ENCODE measurements at places on chromosomes 2 and 18.

- DNase-seq: no peak
Measured at GRCh38 chr18:23204589-23205235, 69.4 kb downstream of the CABLES1 start.

GRCh38 chr18:74930616-74931015 lies 278.3 kb downstream of the PTGR3 start:
- DNase-seq: no peak

DNA sequence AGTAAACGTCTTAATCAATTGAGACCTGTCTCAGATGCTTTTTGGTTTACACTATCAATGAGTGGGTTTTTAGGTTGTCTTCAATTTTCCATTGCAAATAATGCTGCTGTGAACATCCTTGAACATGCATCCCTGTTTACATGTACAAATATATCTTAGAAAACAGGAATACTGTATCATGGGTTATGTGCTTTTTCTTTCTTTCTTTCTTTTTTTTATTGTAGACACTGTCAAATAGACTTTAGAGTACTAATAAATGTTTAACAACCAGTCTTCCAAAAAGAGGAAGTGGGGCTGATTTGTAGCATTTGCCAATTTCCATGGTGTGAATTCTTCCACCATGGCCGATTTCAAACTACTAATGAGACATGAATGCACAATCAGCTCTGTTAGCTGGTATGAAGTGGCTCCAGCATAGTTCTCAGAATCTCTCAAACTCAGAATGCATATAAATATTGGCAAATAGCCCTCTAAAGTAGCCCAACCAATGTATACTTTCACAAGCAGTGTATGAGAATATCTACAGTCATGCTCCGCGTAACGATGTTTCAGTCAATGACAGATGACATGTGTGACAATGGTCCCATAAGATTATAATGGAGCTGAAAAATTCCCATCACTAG lies 50.3 kb upstream of the B3GNT2 start:
- DNase-seq: no peak

GRCh38 chr2:207341804-207342203 lies 176.1 kb upstream of the KLF7 start:
- no peak for DNase-seq

GRCh38 chr18:23618862-23619387 lies 32.6 kb upstream of the NPC1 start:
- DNase-seq: no peak

GRCh38 chr2:23651187-23652080 lies 266.5 kb downstream of the KLHL29 start:
- no peak for DNase-seq

DNA sequence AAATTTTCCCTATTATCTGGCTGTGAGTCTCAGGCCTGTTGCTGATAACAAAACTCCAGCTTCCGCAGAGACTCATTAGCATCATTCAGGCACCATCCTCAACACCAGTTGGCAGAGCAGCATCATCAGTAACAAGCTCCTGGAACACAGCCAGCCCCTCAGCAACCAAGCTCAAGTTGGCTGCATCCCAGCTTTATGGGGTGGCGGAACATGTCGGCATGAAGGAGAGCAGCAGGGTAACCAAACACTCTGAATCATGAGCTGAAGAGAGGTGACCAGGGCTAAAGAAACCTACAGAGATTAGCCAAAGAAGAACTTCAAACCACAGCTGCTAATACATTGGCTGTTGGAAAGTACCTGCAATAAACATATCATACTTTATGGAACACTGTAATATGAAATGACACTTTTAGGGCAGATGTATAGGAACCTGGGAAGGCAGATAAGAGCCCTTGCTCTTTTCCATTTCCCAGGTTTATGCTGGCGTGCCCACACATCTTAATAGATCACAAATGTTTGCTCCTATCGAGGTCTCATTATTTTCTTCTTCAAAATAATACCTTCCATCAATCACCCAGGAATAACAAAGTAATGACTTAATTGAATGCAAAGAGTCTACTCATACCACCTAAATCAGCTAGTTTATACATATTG lies 63.8 kb downstream of the PDE11A start:
- no peak for DNase-seq

DNA sequence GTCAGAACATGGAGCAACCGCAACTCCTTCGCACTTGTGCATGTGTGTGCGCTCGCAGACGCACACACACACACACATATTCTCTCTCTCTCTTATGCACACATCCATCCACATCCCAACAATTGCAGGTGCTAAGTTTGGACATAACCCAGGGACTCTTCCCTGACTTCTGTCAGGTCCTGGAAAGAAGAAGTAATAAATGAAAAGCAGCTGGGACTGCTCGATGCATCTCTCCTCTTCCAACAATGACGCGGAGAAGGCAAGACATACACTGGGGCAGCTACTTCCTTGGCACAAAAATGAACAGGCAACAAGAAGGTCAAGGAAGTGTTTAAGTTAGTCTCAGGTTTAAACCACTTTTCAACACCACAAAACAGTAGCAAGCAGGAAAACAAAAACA lies 23.6 kb downstream of the STARD7 start:
- no peak for DNase-seq

- DNase-seq: no peak
Measured at GRCh38 chr18:67010919-67011318, 407.0 kb upstream of the CDH19 start.

GRCh38 chr2:203279288-203279687 lies 40.5 kb downstream of the CYP20A1 start:
- DNase-seq: no peak

GRCh38 chr18:45340884-45341283 lies 274.4 kb upstream of the SLC14A2 start:
- DNase-seq: no peak

DNA sequence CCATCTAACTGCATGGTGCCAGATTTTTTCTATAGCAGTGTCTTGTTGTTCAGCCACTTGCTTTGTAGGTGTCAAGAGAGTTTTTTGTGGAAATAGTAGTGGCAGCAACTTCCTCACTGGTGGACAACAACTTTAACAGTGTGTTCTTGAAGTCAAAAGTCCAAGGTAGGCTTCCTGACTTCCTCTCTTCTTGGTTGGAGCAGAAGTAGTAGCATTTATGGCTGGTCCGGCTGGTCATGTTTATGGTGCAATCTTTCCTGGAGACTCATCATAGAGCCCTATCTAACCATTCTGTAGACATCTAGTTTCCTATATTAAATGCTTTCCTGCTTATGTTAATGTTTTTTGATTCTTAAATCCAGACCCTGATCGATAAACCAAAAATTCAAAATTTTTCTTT lies 11.7 kb downstream of the GPR75 start:
- DNase-seq: no peak

GRCh38 chr2:37366773-37367172 lies 22.3 kb downstream of the QPCT start:
- no peak for DNase-seq

GRCh38 chr2:137951586-137951985 lies 12.7 kb upstream of the HNMT start:
- no peak for DNase-seq

GRCh38 chr2:104568247-104568646 lies 285.7 kb upstream of the POU3F3 start:
- DNase-seq: no peak

GRCh38 chr2:71670430-71670795 lies 217.1 kb downstream of the DYSF start:
- DNase-seq: no peak

GRCh38 chr2:147172493-147173188 lies 672.2 kb upstream of the ACVR2A start:
- no peak for DNase-seq

- no peak for DNase-seq
Measured at GRCh38 chr2:191679818-191680600, 2.1 kb downstream of the NABP1 start.

DNA sequence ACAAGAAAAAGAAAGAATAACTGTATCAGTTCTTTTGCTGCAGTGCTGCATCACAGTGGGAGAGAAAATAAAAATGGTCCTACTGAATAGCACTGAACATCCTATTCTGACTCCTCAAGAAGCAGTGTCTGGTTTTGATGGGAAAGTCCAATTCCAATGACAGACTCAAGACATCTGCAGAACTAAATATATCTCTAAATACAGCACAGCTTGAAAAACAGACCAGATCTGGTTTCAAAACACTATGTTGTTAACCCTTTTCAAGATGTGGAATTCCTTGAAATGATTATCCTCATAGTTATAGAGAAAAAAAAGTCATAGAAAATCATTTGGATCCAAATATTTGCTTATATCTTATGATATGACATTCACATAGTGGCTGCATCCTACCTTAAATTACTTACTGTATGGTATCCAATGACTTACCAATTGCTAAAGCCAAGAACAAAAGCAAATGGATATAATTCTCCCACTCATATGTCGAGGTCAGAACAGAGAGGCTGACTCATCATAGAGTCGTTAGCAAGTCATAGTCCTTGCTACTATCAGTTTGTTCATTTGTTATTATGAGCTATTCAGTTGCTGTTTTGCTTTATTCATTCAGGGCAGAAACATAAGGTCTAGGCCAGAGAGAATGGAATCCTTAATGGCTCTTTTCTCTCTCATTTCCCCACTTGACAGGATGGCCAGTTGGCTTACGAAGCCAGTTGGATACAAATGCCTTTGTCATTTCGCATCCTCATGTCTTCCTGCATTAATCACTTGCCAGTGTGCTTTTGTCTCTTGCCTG lies 62.5 kb upstream of the ACVR2A start:
- no peak for DNase-seq

DNA sequence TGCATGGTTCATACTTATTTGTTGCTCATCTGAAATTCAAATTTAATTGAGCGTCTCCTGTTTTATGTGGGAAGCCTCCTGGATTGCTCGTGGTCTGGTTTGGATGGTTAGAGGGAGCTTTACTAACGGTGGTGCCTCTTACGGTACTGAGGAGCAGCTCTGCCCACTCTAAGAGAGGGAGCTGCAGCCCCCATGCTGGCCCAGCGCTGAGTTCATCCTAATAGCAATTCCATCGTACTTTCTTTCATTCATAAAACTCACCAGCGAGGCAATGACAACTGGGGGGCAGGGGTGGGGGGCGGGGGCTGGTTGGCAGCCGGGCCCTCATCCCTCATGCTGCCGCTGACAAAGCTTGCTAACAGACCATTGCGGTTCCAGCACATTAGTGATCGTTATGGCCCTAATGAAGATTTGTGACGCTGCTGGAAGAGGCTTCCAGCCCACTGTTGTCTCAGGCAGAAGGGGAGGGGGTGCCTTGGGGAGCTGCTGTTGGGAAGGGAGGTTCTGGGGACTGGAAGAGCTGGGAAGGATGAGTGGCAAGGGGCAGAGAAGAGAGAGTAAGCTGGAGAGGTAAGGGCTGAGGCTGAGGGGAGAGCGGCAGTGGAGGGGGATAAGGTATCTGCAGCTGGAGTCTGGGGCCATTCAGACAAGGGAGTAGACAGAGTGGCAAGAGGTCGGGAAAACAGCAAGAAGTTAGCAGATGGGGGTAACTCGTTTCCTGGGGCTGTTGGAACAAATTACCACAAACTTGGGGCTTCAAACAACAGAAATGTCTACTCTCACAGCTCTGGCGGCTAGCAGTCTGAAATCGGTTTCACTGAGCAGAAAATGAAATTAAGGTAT lies 238.1 kb downstream of the LPIN1 start:
- DNase-seq: no peak

- DNase-seq: no peak
Measured at GRCh38 chr2:3257166-3257565, 120.5 kb downstream of the EIPR1 start.

DNA sequence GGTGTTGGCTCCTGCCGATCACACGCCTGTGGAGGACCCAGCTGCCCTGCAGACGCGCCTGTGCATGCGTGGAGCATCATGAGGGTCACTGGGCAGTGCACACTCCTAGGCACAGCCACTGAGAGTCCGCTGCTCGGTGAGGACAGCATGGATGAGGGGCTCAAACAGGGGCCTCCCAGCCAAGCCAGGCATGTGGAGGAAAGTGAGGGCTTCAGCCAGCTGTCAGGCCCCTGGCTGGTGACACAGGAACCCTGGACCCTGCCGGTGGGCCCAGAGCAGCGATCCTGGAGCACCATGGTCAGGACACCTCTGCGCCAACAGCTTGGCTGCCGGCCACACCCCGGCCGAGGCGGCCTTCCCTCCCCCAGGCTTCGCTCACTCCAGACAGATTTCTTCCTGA lies 171.2 kb downstream of the RTP5 start:
- no peak for DNase-seq

- no peak for DNase-seq
Measured at GRCh38 chr18:10027031-10027430, 113.2 kb downstream of the VAPA start.

DNA sequence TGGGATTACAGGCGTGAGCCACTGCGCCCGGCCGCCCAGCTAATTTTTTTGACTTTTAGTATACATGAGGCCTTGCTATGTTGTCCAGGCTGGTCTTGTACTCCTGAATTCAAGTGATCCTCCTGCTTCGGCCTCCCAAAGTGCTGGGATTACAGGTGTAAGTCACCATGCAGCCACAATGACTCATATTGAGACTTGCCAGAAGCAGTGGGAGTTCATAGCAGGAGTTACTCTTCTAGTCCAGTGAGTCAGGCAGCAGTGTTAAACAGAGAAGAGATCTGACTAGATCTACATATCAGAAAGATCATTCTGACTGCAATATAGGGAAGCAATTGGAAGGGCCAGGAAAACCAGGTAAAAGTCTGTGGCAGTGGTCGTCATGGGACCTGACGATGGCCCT lies 1.5 kb upstream of the FLACC1 start:
- DNase-seq: peak; percentile 11

DNA sequence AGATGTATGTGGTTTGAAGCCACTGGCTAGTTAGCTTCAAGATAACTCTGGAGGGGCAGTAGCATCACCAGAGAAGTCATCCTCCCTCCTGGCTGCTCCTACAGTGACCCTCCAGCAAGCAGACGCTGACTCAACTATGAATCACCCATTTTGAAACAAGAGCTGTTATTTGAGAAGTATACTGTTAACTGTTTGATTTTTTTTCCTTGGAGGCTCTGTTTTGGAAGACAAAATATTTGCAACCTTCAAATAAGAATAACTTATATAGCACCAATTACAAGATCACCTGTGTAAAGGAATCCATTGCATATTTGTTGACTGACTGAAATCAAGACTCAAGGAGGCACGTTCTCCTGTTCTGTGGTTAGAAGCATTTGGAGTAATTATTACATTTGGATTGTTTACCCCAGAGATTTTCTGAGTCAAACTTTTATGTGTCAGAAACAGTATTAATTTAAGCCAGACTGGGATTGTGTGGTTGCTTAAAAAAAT lies 313.8 kb downstream of the MTX2 start:
- no peak for DNase-seq

DNA sequence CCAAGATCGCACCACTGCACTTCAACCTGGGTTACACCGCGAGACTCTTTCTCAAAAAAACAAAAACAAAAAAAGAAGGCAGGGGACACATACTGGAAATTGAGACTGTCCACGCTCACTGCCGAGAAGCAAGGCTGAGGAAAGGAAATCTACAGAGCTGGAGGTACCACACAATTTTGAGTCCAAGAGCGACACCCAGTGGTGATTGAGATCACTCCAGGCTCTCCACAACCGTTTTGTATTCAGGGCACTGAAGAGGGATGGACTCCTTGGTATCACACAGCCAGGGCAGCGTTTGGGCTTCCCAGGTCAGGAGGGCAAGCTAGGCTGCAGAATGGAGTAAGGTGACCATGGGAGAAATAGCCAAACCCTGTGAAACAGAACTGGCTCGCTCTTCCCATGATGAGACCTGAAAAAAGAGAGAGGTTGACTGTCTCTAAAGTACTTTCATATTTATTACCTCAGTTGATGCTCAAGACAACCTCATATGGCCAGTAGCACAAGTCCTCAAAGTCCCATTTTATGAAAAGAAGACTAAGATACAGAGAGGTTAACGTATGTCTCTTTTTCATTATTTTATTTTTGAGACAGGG lies 74.5 kb upstream of the YPEL5 start:
- peak; percentile 56 for DNase-seq
